ENCODE measurements at places on chromosomes 3 and 15. TPM values are rescaled to one million over a fixed set of nuclear protein-coding genes. Genes with fewer than 3 reads are reported as not detected.

- DNase-seq = no peak
These were observed 104.3 kb upstream of the MEIS2 start for GRCh38 chr15:37204692-37205091.

TLR9 gene
- total RNA-seq = not detected

DNA sequence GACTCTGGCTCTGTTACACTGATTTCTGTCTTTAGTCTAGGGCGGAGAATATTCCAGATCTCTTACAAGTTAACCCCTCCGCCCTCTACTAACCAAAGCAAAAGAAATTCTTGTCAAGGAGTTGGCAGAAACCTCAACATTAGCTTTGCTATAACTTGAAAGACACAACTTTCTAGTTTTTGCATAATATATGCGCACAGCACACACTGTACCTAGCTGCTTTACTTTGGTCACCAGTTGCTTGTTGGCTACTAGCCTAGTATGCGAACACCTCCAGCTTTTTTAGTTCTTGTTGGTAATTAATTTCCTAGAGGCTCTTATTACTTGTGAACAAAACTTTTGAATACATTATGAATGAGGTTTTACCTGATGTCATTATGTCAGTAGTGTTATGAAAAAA, 348.8 kb upstream of the C2CD4B start:
- DNase-seq = no peak

GOLGA8R gene
- total RNA-seq = 3.2 TPM

DNA sequence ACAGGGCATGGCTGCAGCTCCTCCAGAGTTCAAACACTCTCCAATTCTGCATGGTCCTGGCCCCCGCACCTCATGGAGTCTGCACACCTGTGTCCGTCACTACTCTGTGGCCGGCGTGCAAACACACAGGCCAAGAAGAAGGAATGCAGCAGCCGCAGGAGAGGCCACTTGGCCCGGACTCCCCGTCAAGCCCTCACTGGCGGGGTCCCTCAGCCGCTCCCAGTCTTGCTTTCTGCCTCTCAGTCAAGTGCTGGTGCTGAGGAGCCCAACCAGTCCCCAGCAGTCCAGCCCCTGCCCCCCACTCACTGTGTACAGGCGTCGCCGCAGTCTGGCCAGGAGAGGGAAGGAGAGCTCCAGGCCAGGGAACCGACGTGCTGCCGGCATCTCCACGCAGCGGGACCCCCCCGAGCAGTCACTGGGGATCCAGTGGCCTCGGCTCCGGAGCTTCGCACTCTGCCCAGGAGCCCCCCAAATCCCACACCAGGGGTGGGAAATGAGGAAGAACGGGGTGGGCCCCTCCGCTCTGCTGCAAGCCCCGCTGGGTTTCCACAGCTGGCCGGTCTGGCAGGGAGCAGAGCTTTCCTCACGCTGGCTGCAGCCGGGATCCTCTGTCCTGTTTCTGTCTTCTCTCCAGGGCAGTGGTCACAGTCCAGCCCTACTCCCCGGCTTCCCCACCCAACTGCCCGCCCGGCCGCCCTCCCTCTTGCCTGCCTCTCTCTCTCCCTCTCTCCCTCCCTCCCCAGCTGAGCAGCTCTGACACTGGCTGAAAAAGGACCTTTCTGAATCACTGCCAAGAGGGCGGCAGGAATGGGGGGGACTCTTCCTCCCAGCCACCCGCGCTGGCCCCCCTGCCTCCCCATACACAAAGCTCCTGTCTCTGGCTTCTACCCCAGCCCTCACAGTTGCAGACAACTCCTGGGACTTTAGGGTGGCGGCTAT, 16.0 kb downstream of the TNK2 start:
- DNase-seq = no peak

FAM107A gene
- total RNA-seq = 89.9 TPM

DNA sequence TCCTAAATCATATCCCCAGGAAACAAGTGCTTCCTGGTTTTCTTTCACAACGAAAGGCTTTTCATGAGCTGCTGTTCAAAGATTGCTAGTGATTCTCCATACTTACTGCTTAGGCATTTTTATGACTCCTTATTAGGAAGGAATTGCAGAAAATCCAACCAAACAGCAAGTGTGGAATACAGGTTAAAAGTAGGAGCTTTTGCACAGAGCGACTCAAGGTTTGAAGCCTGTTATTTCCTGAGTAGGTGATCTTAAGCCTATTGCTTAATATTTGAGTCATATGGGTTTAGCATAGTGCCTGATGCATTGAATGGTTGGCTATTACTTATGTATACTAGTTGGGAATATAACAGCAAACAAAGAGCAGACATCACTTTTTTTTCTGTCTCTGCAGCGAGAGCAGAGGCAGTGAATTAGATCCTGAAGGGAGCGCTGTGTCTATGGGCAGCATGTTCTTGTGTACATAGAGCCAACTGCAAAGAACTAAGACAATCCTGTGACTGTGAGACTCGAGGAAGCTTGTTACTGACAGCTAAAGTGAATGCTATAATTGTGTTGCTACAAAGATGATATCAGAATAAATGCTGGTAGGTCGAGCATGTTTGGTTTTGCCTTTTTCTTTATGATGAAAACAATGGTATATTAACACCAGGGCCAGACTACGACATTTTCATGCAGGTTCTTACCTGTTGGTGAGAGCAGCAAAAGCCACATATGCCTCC, 6.3 kb downstream of the TM4SF1 start:
- no peak for DNase-seq

DNA sequence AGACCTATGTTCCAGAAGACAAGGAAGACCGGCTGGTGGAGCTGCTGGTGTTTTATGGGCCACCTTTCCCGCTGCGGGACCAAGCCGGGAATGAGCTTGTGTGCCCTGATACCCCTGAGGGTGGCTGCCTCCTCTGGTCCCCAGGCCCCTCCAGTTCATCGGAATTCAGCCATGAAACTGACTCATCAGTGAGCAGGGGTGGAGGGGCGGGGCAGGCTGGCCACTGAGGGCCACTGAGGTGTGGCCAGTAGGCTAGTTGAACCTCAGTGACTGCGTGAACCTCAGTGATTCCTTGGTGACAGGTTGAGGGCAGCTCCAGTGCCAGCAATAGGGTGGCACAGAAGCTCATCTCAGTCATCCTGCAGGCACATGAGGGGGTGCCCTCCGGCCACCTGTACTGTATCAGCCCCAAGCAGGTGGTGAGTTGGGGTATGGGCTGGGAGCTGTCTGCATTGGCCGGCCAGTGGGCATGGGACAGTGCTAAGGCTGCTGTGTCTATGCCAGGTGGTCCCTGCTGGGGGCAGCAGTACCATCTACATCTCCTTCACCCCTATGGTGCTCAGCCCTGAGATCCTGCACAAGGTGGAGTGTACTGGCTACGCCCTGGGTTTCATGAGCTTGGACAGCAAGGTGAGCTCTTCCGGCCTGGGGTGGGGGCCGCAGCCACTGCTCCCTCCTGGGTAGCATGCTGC, 20.3 kb downstream of the ACAA1 start:
- peak; percentile 11 for DNase-seq

GRCh38 chr15:61943992-61944391, 116.3 kb downstream of the VPS13C start:
- DNase-seq = no peak

DNA sequence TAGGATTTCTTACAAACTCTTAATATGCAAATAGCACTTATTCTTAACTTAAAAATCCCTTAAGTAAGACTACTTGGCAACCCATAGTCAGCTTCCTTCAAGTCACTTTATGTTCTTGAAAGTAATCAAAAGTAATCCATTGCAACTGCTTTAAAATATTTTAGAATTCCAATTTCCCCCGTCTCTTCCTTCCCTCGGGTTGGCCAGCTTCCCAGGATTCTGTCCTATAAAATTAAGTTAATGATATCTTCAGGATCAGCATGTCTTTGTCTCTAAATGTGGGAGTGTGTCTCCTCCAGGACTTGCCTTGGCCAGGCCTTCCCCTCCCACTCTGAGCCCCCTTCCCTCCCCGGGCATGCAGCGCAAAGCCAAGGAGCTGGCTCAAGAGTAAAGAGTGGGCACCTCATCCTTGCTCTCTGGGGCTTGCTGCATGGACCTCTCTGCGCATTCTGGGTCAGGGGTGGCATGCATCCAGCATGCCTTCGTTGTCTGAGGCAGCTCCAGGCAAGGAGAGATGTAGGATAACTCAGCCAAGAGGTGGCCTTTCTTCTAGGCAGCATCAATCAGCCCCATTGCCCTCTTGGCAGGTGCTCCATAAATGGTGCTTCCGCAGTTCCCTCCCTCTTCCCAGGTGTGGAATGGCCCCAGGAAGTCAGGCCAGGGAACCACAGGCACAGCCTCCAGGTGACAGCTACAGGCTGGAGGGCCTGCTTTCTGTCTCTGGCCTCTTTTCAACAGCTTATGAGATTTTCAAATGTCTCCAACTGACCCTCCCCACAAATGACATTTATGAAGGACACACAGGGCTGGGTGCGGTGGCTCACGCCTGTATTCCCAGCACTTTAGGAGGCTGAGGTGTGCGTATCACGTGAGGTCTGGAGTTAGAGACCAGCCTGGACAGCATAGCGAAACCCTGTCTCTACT, 108.7 kb upstream of the ALDH1A3 start:
- DNase-seq = no peak

- DNase-seq = no peak
These were observed 214.4 kb downstream of the OSBPL10 start for GRCh38 chr3:31766669-31767068.

- DNase-seq = no peak
These were observed 347.7 kb downstream of the ZBBX start for GRCh38 chr3:167032267-167032876.

SOX14 gene
- not detected for total RNA-seq

DNA sequence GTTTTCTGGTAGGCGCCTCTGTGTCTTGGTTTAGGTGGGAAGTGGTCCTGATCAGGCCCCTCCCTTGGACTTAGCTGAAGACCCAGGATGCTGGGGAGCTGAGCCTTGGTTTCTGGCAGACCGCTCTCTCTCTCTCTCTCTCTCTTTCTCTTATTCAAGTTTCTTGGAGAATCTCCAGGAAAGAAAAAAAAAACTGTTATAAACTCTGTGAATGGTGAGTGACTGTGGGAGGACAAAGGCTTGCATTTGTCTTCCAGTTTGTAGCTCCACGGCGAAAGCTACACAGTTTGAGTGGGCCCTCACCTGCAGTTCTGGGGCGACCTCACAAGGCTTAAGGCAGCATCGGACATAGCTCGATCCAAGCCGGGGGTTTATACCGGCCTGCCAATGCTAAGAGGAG, 7.5 kb downstream of the DET1 start:
- DNase-seq = no peak

GRCh38 chr3:66404197-66404596, 96.6 kb downstream of the LRIG1 start:
- DNase-seq = no peak

- no peak for DNase-seq
These were observed 3.8 kb upstream of the ISL2 start for GRCh38 chr15:76332796-76333195.

DNA sequence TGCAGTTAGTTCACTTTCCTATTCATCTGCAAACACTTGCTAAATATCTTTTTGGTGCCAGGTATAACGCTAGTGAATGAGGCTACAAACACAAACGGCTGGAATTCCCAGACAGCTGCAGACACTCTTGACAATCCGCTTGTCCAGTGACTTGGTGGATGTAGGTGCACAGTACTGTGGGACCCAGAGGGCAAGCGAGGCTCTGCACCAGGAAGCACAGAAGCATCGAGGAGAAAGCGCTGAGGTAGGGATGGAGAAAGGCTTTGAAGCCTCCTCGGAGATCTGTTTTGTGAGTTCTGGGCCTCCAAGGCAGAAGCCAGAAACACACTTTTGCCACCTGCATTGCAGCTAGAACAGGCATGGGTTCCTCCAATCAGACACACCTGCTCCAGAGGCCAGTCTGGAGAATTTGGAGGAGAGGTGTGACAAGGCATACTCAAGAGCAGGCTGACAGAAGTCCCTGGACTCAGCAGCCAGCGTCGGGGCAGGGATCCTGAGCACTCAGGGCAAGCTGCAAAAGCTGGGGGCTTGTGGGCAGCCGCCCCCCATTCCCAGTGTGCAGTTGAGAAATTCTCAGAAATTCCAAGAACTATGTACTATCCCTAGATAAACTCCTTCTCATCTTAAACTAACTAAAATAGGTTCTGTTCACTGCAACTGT, 232.5 kb downstream of the OCA2 start:
- no peak for DNase-seq

GUCA1C gene
- total RNA-seq = not detected

GRCh38 chr3:110164632-110165369, 827.5 kb upstream of the DPPA4 start:
- no peak for DNase-seq

- no peak for DNase-seq
These were observed 24.7 kb upstream of the PRR23E start for GRCh38 chr3:127168271-127168670.

- DNase-seq = no peak
These were observed 4.6 kb downstream of the TPM1 start for GRCh38 chr15:63046917-63047760.

ACSBG1 gene
- not detected for total RNA-seq

DNA sequence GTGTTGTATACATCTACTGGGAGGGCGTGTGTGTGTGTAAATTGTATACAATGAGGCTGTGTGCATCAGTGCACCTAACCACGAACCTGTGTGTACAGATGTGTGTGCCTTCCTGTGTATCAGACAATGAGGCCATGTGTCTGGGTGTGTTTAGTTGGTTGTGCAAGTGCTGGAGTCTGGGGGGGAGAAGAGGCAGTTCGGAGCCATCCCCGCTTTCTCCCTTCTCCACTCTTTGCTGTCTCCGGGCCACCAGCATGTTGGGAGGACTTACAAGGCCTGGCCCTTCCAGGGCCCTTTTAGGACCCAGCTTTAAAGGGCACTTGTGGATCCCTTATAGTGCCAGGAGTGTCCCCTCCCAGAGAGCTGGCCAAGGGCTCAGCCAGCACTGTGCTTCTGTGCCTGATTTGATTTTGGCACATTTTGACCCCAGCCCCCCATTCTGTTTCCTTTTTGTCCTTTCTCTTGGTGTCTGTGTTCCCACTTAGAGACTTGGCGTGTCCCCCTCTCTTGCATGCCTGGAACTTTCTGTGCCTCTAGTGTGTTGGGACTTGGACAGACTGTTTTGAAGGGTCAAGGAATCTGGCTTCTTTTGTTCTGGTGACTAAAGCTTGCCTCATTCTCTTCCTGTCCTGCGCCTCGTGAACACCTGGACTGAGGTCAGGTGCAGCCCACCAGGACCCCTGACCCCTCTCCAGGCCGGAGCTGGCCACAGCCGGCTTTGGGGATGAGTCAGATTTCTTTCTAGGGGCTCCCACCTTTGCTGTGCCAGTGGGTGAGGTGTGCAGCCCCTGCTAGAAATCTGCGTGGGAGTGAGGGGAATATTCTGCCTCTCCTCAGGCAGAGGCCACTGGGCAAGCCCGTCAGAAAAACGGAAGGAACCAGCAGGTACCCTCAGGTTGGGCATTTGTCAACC, 1.5 kb downstream of the CTDSPL start:
- DNase-seq = no peak

GRCh38 chr3:39278616-39278935, 1.3 kb downstream of the CX3CR1 start:
- DNase-seq = no peak

- no peak for DNase-seq
These were observed 19.5 kb downstream of the TRAK1 start for GRCh38 chr3:42110631-42111030.

TMEM40 gene
- not detected for total RNA-seq
